Activated CD4-positive, alpha-beta T cell treated with anti-CD3 and anti-CD28 coated beads for 24 hours (primary cell): ENCODE measurements at places on chromosomes 16 and 17.

DNA sequence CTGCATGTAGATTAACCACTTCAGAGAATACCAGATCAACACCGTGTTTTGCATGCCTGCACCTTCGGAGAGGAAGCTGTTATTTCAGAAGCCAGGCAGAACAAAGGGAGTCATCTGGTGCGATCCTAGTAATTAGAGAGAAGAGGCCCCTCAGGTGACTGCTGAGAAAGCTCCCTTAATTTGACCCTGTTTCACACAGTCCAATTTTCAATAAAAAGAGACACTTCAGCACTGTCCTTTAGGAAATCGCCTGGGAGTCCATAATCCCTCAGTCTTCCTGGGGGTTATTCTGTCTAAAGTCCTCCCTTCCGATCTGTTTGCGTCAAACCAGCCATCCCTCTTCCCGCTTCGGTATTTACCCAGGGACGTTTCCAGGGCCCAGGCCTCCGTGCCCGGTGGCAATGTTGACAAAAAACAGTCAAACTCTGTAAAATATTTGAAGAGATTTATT is 23.4 kb upstream of the TNRC6C start:
- no peak for DNase-seq

GRCh38 chr16:85187002-85187401 is 74.7 kb upstream of the CIBAR2 start:
- no peak for DNase-seq

GRCh38 chr16:87757841-87758426 is 7.9 kb downstream of the KLHDC4 start:
- DNase-seq = no peak

GRCh38 chr16:12337871-12338655 is 361.5 kb downstream of the SNX29 start:
- DNase-seq = no peak

DNA sequence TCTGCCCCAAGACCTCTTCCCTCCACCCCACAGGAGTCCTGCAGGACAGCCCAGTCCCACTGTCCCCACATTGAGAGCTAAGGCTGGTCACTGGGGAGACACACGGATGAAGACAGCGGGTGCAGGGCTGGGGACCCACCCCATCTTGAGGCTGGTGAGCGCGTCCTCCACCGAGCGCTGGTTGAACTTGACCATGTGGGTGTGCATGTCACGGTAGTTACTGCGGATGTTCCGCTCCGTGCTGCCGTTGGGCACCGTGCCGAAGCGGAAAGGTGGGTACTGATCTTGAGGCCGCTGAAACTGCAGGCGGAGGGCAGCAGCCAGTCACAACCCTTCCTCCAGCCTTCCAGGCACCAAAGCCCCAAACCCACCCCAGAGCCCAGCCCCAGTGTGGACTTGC is 13.1 kb downstream of the GRIN2C start:
- DNase-seq = no peak

DNA sequence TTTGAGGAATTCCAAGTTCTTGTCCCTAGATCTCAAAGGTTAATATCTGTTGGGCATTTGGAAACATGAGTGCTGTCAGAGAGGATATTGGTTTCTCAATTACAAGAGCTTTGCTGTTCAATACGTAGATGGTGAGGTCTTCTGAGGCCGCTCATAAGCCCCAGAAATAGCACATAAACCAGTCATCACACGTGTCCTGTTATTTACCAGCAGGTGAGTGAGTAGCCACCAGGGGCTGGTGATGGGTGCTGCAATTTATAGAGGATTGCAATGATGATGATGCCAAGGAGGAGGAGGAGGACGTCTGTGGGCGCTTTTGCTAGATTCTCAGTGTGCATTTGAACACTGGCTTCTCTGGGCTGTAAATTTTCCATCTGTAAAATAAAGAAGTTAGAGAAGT is 89.0 kb downstream of the SALL1 start:
- no peak for DNase-seq
